IMR-90 (cell line): ENCODE measurements at places on chromosomes 2 and 18.
A peak's percentile ranks its signal among the peaks of the same experiment; 100 is the strongest.

DNA sequence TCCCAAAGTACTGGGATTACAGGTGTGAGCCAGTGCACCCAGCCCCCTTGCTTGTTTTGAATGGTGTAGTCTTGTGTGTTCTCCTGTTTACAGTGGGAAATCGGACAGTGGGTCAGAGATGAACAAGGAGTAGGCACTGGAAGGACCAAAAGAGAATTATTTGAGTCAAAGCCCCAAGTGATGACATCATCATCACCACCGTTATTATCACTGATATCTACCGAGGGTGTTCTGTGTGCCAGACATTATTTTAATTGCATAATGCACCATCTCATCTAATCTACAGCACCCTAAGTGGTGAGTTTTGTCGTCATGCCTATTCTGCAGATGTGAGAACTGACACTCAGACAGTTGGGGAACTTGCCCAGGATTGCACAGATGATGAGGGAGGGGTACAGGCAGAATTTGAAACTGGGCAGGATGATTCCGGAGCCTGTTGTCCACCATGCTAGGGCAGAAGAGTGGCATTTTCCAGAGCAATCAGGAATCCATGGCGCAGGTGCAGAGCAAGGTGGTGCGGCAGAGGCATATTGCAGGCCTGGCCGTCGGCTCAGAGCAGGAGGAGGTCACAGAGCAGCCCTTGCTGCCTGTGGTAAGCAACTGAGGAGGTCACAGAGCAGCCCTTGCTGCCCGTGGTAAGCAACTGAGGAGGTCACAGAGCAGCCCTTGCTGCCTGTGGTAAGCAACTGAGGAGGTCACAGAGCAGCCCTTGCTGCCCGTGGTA is 137.0 kb upstream of the HDAC4 start:
- DNase-seq, result no peak

- DNase-seq, result peak; percentile 8
Measured at GRCh38 chr2:143505542-143505941, 376.3 kb downstream of the ARHGAP15 start.

DNA sequence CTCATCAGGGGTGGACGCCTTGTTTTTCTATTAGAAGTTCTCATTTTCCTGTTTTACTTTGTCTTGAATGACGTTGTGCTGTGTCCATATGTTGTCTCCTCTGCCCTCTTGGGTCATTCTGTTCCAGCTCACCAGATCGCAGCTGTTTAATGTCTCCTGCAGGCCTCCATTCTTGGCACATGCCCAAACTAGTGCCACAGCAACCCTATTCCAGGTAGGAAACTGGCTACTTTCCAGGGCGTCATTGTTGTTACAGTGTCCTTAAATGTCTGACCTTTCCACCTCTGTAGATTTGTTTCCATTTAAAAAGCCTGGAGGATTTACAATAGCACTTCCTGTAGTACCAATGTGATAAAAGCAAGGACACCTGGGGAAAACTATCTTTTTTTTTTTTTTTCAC is 500.7 kb downstream of the METTL4 start:
- DNase-seq, result no peak

DNA sequence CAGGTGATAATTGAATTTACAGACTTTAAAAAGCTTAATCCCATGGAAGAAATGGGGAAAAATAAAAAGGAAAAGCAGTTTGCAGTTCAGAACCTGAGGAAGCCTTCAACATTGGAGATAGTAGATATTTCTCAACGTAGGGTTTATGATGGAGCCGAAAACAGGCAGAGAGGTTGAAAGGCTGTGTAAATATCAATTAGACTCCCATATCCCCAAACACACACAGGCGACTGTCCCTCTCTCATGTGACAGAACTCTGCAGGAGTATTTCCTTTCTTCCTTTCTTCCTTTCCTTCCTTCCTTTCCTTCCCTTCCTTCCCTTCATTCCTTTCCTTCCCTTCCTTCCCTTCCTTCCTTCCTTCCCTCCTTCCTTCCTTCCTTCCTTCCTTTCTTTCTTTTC is 406.5 kb downstream of the LPIN1 start:
- no peak for DNase-seq

DNA sequence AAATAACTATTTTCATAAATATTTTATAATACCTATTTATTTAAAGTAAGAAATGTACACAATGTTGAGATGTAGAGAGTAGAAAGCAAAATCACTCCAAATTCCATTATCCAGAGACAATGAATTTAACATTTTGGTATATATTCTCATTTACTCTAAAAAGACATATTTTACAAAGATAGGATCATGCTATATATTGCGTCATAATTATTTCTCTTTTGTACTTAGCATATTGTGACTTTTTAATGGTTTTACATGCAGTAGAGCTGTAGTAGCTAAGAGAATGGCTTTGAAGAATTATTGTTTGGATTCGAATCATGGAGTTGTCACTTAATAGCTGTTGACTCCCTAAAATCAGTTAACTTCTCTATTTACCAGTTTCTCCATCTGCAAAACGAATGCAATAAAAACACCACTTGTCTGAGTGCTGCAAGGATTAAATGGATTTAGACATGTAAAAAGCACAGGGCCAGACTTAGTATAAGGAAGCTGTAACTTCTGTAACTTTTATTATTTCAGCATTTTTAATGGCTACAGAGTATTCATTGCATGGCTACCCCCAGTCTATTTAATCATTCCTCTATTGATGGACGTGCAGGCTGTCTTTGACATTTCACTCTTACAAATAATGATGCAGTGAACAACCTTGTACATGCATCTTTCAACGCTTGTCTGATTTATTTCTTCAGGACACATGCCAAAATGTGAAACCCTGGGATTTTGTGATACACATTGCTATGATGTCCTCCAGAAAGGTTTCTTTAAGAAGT is 33.2 kb downstream of the KCNS3 start:
- DNase-seq, result no peak

DNA sequence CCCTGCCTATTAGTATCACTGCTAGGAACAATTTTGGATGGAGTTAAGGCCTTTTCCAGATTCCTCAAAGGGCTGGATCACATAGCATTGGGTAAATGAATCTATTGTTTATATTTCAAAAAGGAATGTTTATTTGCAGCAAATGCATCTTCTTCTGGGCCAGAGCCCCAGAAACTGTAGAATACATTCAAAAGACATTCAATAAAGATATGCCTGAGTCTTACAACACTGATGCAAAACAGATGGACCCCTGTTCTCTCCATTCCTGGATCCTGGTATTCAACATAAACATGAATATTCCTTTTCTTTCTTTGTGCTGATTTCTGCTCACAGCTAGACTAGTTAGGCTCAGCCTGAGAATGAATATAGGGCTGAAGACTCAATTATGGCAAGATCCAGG is 227.2 kb upstream of the KLHL29 start:
- no peak for DNase-seq

- DNase-seq, result no peak
Measured at GRCh38 chr2:234808907-234809306, 142.9 kb upstream of the SH3BP4 start.

DNA sequence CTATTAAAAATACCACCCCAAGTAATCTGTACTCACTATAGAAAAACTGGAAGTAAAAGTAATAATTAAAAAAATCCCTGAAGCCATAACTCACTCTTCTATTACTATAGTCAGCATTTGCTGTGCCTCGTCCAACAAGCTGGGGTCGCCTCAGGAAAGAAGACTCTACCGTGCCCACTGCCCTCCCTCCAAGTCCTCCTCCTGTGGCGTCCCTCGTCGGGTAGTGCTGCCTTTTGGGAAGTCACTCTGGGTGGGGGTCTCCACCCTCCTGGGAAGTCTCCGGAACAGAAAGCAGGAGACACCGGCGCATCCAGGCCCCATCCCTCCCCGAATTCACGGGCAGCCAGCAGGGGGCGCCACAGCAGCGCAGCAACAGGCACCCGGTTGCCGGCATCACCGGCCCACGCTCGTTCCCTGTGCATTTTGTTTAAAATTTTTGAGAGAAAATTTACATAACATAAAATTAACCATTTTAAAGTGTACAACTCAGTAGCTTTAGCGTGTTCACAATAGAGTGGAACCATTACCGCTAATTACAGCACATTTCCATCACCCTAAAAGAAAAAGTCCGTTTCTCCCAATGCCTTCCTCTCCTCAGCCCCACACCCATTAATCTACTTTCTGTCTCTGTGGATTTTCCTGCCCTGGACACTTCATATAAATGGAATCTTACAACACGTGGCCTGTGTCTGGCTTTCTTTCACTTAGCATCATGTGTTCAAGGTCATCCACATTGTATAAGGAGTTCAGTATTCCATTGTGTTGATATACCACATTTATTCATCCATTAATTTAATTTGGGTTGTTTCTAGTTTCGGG is 62.2 kb downstream of the ADNP2 start:
- peak; percentile 69 for DNase-seq

DNA sequence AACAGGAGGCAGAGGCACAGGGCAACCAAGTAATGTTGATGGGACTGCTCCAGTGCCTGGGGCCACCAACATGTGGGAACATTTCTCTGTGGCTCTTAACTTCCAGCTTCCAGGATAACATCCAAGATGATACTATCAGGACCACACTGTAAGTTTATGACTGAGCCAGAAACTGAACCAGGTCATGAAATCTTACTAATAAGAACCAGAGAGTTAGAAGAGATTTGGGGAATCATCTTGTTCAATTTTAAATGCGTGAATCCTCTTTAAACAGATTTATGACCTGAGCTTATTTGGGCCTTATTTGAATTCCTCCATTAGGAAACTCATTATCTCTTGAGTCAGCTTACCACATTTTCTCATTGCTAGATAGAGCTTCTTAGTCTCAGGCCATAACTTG is 45.0 kb downstream of the MAP2 start:
- DNase-seq, result no peak

DNA sequence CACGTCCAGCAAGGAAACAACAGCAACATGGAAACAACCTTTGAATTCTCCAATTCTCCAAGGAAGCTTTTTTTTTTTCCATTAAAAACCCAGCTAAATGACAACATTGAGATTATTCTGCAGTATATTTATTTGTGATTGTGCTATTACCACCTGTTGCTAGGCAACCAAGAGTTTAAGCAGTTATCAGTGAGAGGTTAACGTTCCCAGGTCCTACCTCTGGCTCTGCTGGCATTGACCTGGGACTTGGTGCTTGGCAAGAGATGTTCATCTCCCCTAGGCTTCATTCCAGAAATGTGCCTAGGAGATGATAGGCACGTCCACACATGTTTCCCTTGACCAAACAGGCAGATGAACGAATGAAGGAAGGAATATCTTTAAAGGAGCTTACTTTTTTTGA is 157.0 kb downstream of the TDRD15 start:
- no peak for DNase-seq

DNA sequence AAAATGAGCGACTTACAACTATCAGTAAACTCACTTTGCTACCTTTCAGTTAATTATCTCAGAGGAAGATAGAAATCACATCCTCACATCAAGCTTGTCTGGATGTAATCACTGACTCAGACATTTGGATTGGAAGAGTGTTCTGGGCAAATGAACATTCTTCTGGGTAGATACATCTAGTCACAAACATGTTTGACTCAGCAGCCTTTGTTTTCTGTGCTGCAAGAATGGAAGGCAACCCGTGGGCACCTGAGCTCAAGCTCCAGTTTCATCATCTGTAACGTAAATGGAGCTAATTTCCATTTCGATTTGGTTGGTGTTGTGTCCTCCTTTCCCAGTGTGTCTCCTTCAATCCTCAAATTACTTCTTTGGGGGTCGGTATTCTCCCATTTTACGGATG is 58.5 kb downstream of the ACAA2 start:
- peak; percentile 13 for DNase-seq

DNA sequence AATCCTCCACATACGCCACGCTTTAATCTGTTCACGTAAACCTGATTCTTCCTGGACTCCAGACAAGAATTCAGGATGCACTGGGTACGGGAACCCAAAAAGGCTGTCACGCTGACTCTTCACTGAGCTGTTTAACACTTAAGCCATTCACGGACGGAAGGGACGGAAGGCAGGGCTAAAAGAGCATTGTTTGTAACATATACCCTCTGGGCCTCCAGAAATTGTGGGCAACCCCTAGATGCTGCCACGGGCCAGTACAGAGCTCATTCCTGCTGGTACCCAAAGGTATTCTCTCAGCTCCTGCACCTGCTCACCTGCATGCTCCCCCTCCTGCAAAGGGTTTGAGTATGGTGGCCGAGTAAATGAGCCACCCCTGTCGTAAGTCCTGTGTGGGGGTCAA is 45.6 kb upstream of the RMP24 start:
- DNase-seq, result no peak

GRCh38 chr2:85807756-85808155 is 54.0 kb downstream of the ATOH8 start:
- DNase-seq, result no peak

- no peak for DNase-seq
Measured at GRCh38 chr2:82391386-82391785, 2067.7 kb downstream of the SUCLG1 start.

DNA sequence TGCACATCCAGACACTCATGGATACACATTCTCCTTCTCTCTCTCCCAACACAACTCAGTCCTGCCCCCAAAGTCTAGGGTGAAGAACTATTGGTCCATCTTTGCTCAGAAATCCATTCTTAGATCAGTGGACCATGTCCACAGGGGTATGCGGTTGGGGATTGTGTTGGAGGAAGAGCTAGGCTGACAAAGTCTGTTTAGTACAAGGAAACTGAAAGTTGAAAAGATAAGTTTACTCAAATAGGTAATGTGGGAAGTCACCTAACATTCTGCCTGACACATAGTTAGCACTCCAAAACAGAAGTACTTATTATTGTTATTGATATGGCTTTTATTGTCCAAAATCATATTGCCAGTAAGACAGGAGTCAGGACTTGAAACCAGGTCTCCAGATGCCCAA is 55.9 kb downstream of the ALK start:
- DNase-seq, result no peak

- DNase-seq, result peak; percentile 93
Measured at GRCh38 chr2:48423376-48423775, 106.6 kb upstream of the STON1 start.

DNA sequence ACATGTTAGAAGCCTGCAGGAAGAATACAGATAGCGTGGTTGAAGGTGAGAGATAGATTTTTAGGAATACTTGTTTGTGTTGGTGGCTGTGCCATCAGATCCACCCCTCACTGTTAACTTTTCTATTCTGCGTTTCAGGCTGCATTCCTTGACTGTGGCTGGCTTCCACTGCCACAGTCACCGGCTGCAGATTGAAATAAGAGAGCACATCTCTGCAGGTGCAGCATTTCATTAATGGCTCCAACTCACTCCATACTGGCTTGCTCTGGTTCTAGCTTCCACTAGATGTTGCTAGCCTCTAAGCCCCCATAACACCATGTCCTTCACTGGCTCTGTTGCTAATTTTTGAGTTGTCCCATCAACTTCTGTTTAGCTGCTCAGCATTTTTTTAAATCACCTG is 286.5 kb downstream of the CPS1 start:
- DNase-seq, result no peak

DNA sequence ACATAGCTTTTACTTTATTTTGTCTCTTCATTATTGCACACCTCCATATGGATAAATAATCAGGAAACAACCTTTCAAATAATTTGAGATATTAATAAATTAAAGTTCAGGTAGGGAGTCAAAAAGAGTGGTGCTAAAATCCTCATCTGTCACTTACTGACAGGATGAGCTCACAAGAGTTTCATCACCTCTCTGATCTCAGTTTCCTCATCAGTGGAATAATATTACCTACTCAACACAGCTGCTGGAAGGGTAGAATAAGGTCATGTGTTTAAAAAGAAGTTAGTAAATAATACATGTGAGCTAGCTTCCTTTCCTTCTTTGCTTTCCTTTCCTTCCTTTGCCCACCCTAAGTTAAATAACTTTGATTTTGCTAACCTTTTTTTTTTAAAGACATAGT is 61.9 kb downstream of the RDH14 start:
- no peak for DNase-seq

GRCh38 chr2:146130290-146130689 is 1610.4 kb upstream of the ZEB2 start:
- DNase-seq, result no peak
